Activated CD4-positive, alpha-beta T cell treated with anti-CD3 and anti-CD28 coated beads, Interleukin-10, Interleukin-2, amounts not matched to agents 100 ng/mL and 50 ng/mL, durations not matched to agents 16 hours and 8 hours (primary cell): ENCODE measurements at places on chromosomes 12 and 14.

- no peak for DNase-seq
Measured at GRCh38 chr14:86442135-86442534, 912.2 kb downstream of the FLRT2 start.

GRCh38 chr14:100048786-100049185, 16.4 kb upstream of the EVL start:
- DNase-seq, result peak; percentile 45

DNA sequence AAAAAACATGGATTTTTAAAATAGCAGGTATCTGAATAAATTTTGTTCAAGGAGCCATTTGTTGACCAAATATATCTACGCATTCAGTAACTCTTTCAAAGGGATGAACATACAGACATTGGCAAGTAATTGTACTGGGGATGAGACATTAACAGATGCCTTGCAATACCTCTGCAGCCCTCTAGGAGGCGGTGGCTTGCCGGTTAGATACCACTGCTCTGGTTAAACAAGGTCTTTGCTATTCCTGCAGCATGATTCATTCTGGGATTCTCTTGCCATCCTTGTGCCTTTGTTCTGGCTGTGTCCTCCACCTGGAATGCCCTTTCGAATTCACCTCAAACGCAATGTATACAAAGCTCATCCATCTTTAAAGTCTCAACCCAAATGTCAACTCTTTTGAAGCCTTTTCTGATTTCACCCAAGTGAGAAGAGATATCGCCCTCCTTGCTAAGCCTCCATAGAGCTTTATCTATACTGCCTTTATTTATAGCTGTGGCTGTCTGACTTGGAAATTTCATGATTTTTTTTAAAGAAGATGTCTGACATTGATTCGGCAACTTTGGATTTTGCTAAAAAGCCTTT, 131.0 kb upstream of the SRRM4 start:
- DNase-seq, result peak; percentile 33

GRCh38 chr12:128578045-128578444, 245.7 kb downstream of the SLC15A4 start:
- no peak for DNase-seq

DNA sequence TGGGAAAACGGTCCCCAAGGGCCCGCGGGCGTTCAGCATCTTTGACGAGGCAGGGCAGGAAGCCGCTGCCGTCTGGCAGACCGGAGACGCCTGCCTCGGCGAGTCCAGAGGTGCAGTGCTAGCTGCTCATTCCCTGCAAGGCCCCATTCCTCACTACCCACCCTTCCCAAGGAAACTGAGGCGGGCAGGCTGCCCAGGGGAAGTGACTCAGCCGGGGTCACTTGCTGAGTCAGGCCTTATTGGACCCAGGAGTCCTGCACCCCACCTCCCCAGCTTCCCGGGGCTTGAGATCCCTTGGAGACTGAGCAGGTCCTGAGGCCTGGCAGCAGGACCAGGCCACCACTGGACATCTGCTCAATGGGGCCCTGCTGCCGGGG, 3.7 kb downstream of the SH2B3 start:
- no peak for DNase-seq

DNA sequence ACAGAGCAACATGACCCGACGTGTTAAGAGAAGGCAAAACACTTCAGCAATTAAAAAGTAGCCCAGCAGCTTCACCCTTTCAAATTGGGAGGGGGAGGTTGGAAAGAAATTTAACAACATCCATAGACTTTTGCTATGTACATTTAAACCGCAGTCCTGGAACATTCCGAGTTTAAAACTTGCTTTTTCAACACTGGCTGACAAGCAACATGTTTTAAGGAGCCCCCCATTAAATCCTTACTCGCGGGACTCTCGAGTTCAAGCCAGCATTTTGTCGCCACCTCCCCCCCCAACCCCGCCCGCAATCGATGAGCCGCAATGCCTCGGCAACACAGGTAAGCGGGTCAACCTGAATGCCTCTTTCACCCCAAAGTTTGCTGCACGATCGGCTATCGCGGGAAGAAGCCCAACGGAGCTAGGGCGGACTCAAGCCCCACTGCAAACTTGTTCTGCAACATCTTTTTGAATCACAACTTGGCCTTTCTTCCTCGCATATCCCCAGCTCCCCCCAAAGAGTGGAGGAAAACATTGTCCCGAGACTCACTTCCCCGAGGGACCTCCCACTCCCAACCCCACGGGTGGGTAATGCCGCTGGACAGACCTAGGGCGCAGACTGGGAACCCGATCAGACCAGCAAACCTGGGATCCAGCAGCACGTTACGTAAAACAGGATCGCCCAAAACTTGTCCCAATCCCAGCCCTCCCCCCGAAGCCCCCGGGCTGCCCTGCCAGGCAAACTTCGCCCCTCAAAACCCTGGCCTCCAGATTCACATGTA, 777 bp downstream of the ZFP36L1 start:
- DNase-seq, result peak; percentile 55

DNA sequence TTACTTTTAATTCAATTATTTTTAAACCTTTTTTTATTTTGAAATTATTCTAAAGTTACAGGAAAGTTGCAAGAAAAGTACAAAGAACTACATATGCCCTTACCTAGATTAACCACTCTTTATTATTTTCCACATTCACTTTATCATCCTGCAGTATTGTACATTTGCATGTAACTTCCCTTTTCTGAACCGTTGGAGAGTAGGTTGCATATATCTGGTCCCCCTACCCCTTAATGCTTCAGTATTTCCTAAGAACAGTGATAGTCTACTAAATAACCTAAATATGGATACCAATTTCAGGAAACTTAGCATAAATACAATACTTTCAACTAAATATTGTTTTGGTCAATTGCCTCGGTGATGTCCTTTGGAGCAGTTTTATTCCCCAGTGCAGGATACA, 15.0 kb downstream of the G2E3 start:
- DNase-seq, result no peak

DNA sequence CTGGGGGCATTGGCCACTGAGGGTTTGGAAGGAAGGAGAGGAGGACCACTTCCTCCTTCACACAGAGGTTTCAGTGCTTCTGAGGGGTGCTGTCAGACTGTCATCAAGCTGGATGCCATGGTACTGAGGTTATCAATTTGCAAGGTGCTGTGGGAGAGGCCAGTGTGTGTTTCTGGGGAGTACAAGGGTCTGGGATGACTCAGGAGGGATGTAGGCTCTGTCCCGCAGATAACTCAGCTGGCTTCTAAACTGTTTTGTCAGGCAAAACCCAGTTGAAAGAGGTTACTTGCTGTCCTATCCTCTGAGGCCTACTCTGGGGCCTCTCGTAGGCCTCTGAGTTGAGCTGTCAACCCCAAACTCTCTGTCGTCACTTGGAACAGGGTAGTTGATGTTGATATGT, 22.8 kb downstream of the ADCK1 start:
- DNase-seq, result no peak

DNA sequence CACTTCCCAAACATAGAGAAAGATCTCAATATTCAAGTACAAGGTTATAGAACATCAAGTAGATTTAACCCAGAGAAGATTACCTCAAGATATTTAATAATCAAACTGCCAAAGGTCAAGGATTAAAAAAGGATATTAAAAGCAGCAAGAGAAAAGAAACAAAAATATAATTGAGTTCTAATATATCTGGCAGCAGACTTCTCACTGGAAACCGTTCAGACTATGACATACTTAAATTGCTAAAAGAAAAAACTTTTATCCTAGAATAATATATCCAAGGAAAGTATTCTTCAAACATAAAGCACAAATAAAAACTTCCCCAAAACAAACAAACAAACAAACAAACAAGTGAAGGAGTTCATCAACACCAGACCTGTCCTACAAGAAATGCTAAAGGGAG, 92.4 kb downstream of the FSCB start:
- DNase-seq, result no peak

DNA sequence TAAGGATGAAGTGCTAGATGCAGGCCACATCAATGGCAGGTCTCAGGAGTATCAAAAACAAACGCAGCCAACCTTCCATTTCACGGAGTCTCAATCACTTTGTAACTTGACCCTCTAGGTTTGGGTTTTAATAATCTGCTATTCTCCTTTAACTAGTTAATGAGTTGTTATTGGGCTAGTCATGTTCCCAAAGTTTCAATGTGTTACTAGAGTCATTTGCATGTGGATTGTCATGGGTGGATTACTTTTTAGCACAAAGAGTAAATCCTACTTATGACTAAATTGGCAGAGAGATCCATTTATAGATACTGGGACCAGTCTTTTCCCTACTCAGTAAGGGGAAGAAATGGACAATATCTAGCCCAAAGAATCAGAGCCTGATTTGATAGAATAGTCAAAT, 151.0 kb downstream of the BCAT1 start:
- no peak for DNase-seq

DNA sequence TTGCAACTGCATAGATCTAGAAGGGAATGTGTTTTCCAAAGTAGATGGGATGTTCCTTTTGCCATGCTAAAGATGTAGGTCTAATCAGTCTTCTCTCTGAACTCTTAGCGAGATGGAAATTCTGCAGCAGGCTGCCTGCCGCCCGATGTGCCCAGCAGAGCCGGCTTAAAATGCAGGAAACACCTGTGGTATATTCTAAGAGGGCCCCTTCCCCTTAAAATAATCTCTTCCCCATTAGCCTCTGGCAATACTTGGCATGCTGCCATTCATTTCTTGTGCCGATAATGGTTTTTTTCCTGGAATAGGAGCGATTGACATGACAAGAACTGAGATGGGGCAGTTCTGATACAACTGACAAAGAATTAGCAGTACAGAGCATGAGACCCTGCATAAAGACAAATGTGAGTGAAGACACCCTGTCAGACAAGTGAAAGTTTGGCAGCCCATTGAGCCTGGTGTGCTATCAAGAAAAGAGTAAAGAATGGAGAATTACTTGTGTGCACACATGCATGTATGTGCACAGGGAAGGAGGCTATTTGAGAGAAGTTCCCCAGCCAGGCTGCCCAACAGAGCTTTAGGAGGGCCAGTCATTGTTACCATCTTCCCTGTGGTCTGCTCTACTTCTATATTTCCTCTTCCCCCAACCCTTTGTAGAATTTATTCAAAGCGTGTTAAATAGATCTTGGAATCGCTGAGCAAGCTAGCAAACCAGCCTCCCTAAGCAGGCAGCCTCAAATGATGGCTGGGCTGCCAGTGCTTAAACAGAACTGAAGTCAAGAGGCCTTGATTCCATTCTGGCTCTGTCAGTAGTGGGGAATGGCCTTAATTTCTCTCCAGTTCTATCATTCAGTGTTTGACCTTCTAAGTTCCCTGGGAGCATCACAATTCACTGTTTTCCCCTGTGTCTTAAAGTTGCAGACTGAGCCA, 29.6 kb upstream of the NTF3 start:
- no peak for DNase-seq

GRCh38 chr12:31727192-31727591, 1.6 kb downstream of the AMN1 start:
- DNase-seq, result no peak

- DNase-seq, result no peak
Measured at GRCh38 chr12:11927286-11927935, 143.3 kb upstream of the BCL2L14 start.

DNA sequence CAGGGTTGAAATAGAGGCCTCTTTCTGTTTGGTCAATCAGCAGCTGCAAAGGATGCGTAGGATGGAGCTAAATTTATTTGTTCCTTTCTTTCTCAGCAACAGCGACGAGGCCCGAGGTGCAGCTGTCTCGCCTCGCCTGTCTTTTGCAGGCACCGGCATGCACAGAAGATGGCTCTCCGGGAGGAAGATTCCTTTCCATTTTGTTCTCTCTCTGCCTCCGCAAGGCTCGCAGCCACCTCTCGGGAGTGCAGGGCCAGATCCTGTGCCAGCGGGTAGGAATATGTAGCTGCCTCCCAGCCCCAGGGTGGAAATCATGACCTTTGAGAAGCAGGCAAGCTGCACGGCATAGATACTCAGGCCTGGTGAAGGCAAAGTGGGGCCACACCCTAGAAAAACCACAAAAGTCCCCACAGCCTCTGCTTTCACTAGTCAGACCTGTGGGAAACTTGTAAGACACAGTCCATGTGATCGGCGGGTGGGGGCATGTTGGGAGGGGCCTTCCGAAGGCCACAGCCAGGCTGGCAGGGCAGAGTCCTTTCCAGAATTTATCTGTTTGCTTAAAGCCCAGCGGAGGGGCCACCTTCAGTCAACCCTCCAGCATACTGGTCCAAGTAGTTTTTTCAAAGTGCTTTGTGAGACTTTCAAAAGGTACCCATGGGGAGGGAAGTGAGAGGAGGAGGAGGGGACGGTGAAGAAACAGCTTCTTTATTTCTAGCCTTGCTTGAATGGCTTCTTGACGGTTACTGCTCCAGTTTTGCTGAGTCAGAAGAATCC, at the start of gene MAP1LC3B2:
Gene MAP1LC3B2, plus strand, starts transcription at position 220 of the 774 bp plus-strand sequence. CDS start 16,562 bp downstream, outside the sequence.
- peak; percentile 96 for DNase-seq

DNA sequence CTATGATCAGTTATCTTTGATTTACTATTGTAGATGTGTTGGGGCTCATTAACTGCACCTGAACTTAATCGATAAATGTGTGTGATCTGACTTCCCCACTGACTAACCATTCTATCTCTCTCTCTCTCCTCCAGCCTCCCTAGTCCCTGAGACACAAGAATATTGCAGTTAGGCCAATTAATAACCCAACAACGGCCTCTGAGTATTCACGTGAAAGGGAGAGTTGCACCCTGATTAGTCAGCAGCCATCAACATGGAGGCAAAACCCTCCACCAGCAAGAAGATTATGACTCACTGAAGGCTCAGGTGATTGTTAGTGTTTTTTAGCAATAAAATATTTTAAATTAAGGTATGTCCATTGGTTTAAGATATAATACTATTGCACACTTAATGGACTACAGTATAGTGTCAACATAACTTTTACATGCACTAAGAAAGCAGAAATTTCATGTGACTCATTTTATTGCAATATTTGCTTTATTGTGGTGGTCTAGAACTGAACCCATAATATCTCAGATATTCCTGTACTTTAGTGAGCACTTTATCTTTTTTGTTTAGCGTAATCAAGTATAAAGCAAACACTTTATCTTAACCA, 77.1 kb upstream of the PTGDR start:
- DNase-seq, result no peak

- DNase-seq, result peak; percentile 92
Measured at GRCh38 chr12:49662998-49663843, 39.9 kb downstream of the PRPF40B start.

GRCh38 chr12:24226745-24227350, 277.4 kb upstream of the SOX5 start:
- DNase-seq, result peak; percentile 38

- no peak for DNase-seq
Measured at GRCh38 chr12:124281309-124281708, 13.6 kb upstream of the RFLNA start.

- DNase-seq, result no peak
Measured at GRCh38 chr12:85089792-85090191, 53.6 kb downstream of the LRRIQ1 start.

DNA sequence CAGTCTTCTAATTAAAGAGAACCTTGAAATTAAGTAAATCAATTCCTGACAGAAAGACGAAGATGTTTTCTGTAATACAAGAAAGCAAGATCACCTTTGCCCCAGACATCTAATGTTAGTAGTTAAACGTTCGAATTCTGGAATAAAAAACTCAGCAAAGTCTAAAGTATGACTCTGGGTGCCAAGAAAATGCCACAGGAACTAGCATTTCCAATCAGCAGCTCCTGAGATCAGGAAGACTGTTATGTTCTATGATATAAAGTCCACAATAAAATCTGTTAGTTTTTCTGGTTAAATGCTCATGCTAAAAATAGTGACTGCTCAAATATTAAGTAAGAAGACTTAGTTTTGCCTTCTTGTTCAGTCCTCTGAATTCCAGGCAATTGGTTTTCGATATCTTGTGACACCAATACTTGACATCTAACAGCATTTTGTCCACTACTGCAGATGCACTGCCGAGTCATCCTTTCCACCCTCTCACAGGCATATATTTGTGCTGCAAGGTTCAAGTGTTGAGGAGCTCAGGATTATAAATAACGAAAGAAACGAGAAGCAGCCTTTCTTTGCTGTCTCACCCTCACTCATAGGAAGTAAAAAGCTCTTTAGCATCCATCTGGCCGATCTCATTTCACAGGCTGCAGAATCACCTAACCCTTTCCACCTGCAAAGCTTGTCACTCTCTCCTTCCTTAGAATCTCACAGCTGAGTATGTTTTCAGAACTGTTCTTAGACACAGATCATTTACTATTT, 32.0 kb downstream of the SSH1 start:
- DNase-seq, result peak; percentile 67
